Naive B cell (primary cell): ENCODE measurements at places on chromosomes 5 and 9. TPM values are rescaled to one million over a fixed set of nuclear protein-coding genes. Genes with fewer than 3 reads are reported as not detected.

Gene RETREG1
- polyA plus RNA-seq: 7.0 TPM

Gene NDOR1
- 5.5 TPM for polyA plus RNA-seq

Gene CSF2
- not detected for polyA plus RNA-seq

Gene SLC6A19
- polyA plus RNA-seq: not detected

Gene PKD2L2
- 0.66 TPM for polyA plus RNA-seq

Gene SLC25A2
- polyA plus RNA-seq: not detected

Gene PAIP2
- polyA plus RNA-seq: 359 TPM

Gene PCDHA7
- not detected for polyA plus RNA-seq

Gene LCN12
- not detected for polyA plus RNA-seq

Gene CNTRL
- polyA plus RNA-seq: 7.5 TPM

Gene IL33
- polyA plus RNA-seq: not detected

Gene FOXD4L5
- polyA plus RNA-seq: not detected

Gene GPRIN1
- polyA plus RNA-seq: not detected

Gene ADAMTS19
- polyA plus RNA-seq: not detected

Gene PTGES2
- polyA plus RNA-seq: 38.2 TPM

Gene ECM2
- polyA plus RNA-seq: not detected

Gene SOX30
- 0.78 TPM for polyA plus RNA-seq

Gene RAB14
- 42.2 TPM for polyA plus RNA-seq

Gene FSD1L
- polyA plus RNA-seq: 3.0 TPM

Gene EQTN
- not detected for polyA plus RNA-seq

Gene ACTBL2
- not detected for polyA plus RNA-seq

Gene ELAVL2
- not detected for polyA plus RNA-seq

Gene LCN15
- polyA plus RNA-seq: not detected

Gene SMAD5
- 22.2 TPM for polyA plus RNA-seq

Gene NR4A3
- 2.8 TPM for polyA plus RNA-seq

Gene GPR151
- not detected for polyA plus RNA-seq

Gene BTNL3
- polyA plus RNA-seq: not detected

Gene PTGER4
- polyA plus RNA-seq: 46.9 TPM

Gene GLIPR2
- 48.6 TPM for polyA plus RNA-seq

Gene GRXCR2
- polyA plus RNA-seq: not detected

Gene SLC22A4
- not detected for polyA plus RNA-seq

Gene NKD2
- 0.29 TPM for polyA plus RNA-seq

Gene PCDHGA9
- not detected for polyA plus RNA-seq

Gene ITGA2
- 0.10 TPM for polyA plus RNA-seq

Gene QRFP
- polyA plus RNA-seq: 0.75 TPM

Gene GABRA6
- not detected for polyA plus RNA-seq

Gene GFPT2
- polyA plus RNA-seq: not detected

Gene SEC61B
- polyA plus RNA-seq: 272 TPM

Gene FAXDC2
- polyA plus RNA-seq: 3.6 TPM

Gene DPM2
- 46.3 TPM for polyA plus RNA-seq

Gene LRRC14B
- not detected for polyA plus RNA-seq

Gene SPATA31D4
- polyA plus RNA-seq: not detected

Gene FABP6
- not detected for polyA plus RNA-seq

Gene PCDHA1
- polyA plus RNA-seq: not detected

Gene TTC23L
- 3.6 TPM for polyA plus RNA-seq

Gene CDKN2B-AS1
- 0.78 TPM for polyA plus RNA-seq

Gene TPRN
- polyA plus RNA-seq: 0.23 TPM

Gene C9orf153
- polyA plus RNA-seq: not detected

Gene SLC46A2
- 0.14 TPM for polyA plus RNA-seq

Gene IL17B
- not detected for polyA plus RNA-seq

Gene MGAT4B
- 17.3 TPM for polyA plus RNA-seq

Gene SOHLH1
- polyA plus RNA-seq: not detected

Gene FOXD4L4
- not detected for polyA plus RNA-seq

Gene LCN1
- not detected for polyA plus RNA-seq

Gene SCGB3A2
- polyA plus RNA-seq: not detected

Gene FAM151B
- polyA plus RNA-seq: not detected
